ENCODE measurements at places on chromosomes 6 and 20.

- no peak for DNase-seq
These were observed 70.6 kb downstream of the AFG1L start for GRCh38 chr6:108365478-108365877.

DNA sequence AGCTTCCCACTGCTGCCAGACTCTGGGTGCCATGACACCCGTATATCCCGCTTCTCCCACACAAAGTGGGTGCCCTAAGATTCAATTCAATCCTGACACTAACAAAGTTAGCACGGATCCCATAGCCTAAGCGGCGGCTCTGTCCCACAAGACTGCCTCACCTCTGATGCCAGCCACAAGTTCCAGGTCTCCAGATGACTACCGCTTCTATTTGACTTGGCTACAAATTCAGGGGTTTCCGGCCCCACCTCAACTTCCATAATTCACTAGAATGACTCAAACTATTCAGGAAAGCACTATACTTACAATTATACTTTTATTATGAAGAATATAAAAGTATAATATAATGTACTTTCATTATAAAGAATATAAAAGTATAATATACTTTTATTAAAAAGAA lies 24.8 kb upstream of the SLC22A23 start:
- DNase-seq = no peak

- DNase-seq = no peak
These were observed 22.4 kb downstream of the MANEA start for GRCh38 chr6:95599706-95600105.

- no peak for DNase-seq
These were observed 90.1 kb downstream of the DNAH8 start for GRCh38 chr6:38805127-38805655.

GRCh38 chr6:41170547-41171160 lies 7.7 kb upstream of the TREM2 start:
- DNase-seq = no peak

GRCh38 chr6:5204376-5204775 lies 56.4 kb downstream of the LYRM4 start:
- DNase-seq = no peak

- DNase-seq = no peak
These were observed 155.1 kb downstream of the CDC5L start for GRCh38 chr6:44542401-44543116.

- no peak for DNase-seq
These were observed 13.3 kb upstream of the DNAJC5 start for GRCh38 chr20:63881451-63882226.

- DNase-seq = no peak
These were observed 246.0 kb upstream of the SPTLC3 start for GRCh38 chr20:12762725-12763124.

- no peak for DNase-seq
These were observed 11.5 kb downstream of the DHX35 start for GRCh38 chr20:38973645-38974044.
